Airway epithelial cell (primary cell): ENCODE measurements at places on chromosomes 1 and 21. TPM values are rescaled to one million over a fixed set of nuclear protein-coding genes. Genes with fewer than 3 reads are reported as not detected.

The PAQR6 gene
- 0.60 and 0.71 TPM in 2 replicates for total RNA-seq

The PDPN gene
- 18.9 and 22.6 TPM in 2 replicates for total RNA-seq

The NR1I3 gene
- total RNA-seq: not detected in 2 replicates

The MAP10 gene
- total RNA-seq: 0.33 and 0.85 TPM in 2 replicates

The EDARADD gene
- 6.8 and 13.3 TPM in 2 replicates for total RNA-seq

The C1orf87 gene
- not detected in 2 replicates for total RNA-seq

The NBPF4 gene
- total RNA-seq: not detected in 2 replicates

The TRIM67 gene
- total RNA-seq: not detected in 2 replicates

The SPATA1 gene
- 16.8 TPM in 1 of 2 replicates, not detected in the other for total RNA-seq

The CLCA4 gene
- total RNA-seq: 3.1 and 6.5 TPM in 2 replicates

The NCDN gene
- 19.4 and 24.5 TPM in 2 replicates for total RNA-seq

The PLA2G4A gene
- total RNA-seq: 5.1 and 7.5 TPM in 2 replicates

The FCGR2B gene
- not detected in 2 replicates for total RNA-seq

The IL12RB2 gene
- 0.19 and 0.56 TPM in 2 replicates for total RNA-seq

The CFHR4 gene
- not detected in 2 replicates for total RNA-seq

The DNASE2B gene
- total RNA-seq: not detected in 2 replicates

The SYT14 gene
- total RNA-seq: not detected in 2 replicates

The GBP4 gene
- 0.07 TPM in 1 of 2 replicates, not detected in the other for total RNA-seq

The LCE1B gene
- not detected in 2 replicates for total RNA-seq

The CFHR5 gene
- total RNA-seq: not detected in 2 replicates

The BNIPL gene
- total RNA-seq: 27.9 and 30.5 TPM in 2 replicates

The ZYG11A gene
- total RNA-seq: 0.63 and 0.84 TPM in 2 replicates

The PTGS2 gene
- 37.9 and 46.1 TPM in 2 replicates for total RNA-seq

The LGR6 gene
- total RNA-seq: 0.14 TPM in 2 replicates

The AGMAT gene
- 0.70 and 0.99 TPM in 2 replicates for total RNA-seq

The ARID4B gene
- 11.4 and 14.3 TPM in 2 replicates for total RNA-seq

The HES4 gene
- 56.3 and 58.9 TPM in 2 replicates for total RNA-seq

The CELA3B gene
- not detected in 2 replicates for total RNA-seq

The PIGR gene
- total RNA-seq: 0.05 and 0.14 TPM in 2 replicates

The CBR1 gene
- 154 and 307 TPM in 2 replicates for total RNA-seq

The NFASC gene
- total RNA-seq: 4.0 and 5.4 TPM in 2 replicates

The DPYD gene
- total RNA-seq: 3.3 and 4.4 TPM in 2 replicates

The APOBEC4 gene
- not detected in 2 replicates for total RNA-seq

The TACSTD2 gene
- total RNA-seq: 399 and 415 TPM in 2 replicates

The PYGO2 gene
- 15.3 and 24.6 TPM in 2 replicates for total RNA-seq

The NUP210L gene
- not detected in 2 replicates for total RNA-seq

The FHAD1 gene
- under 0.01 TPM in 1 of 2 replicates, not detected in the other for total RNA-seq

The ALX3 gene
- total RNA-seq: not detected in 2 replicates

The DDX59 gene
- 6.7 and 10.6 TPM in 2 replicates for total RNA-seq

The ERICH3 gene
- total RNA-seq: 0.07 TPM in 1 of 2 replicates, not detected in the other

The SLAMF9 gene
- 32.0 and 35.2 TPM in 2 replicates for total RNA-seq

The SERPINC1 gene
- not detected in 2 replicates for total RNA-seq
